Activated naive CD4-positive, alpha-beta T cell treated with Interleukin-2 at 50 U/mL for 16 hours (primary cell): ENCODE measurements at places on chromosomes 4 and X.
A peak's percentile ranks its signal among the peaks of the same experiment; 100 is the strongest.

DNA sequence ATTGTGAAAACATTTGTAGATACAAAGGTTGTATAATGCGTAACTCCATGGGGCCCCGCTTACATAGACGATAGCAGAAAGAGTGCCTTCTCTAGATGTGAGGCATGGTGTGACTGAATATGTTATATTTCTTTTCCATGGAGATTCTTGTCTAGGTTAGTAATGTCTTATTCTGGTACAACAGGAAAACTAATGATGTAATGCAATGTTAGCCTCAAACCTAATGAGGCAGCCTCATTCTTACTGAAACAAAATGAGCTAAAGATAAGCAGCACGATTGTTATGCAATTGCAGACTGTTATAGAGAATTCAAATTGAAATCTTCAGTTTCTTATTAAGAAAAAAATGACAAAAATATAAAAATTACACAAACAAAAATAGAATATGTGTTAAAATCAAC, 171.1 kb upstream of the ANKRD50 start:
- no peak for DNase-seq

GRCh38 chrX:9458516-9459078, 6.3 kb upstream of the TBL1X start:
- DNase-seq, result no peak

DNA sequence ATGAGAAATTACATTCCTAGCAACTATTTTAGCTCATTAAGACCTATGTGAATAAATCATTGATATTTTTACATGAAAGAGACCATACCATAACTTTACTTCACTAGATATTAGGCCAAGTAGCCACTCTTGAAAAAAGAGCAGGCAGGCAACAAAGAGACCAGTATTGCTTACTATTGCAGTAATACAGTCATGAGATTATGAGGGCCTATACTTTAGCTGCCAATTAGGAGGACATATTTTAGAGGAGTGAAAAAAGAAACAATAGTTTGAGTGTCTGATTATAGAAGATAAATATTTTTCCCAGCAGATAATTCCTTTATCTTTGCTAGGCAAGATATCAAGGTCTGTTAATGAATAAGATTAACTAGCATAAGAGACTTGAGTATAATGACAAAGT, 739.0 kb downstream of the GRID2 start:
- DNase-seq, result no peak

GRCh38 chrX:9677098-9677739, 88.4 kb downstream of the GPR143 start:
- peak; percentile 31 for DNase-seq

DNA sequence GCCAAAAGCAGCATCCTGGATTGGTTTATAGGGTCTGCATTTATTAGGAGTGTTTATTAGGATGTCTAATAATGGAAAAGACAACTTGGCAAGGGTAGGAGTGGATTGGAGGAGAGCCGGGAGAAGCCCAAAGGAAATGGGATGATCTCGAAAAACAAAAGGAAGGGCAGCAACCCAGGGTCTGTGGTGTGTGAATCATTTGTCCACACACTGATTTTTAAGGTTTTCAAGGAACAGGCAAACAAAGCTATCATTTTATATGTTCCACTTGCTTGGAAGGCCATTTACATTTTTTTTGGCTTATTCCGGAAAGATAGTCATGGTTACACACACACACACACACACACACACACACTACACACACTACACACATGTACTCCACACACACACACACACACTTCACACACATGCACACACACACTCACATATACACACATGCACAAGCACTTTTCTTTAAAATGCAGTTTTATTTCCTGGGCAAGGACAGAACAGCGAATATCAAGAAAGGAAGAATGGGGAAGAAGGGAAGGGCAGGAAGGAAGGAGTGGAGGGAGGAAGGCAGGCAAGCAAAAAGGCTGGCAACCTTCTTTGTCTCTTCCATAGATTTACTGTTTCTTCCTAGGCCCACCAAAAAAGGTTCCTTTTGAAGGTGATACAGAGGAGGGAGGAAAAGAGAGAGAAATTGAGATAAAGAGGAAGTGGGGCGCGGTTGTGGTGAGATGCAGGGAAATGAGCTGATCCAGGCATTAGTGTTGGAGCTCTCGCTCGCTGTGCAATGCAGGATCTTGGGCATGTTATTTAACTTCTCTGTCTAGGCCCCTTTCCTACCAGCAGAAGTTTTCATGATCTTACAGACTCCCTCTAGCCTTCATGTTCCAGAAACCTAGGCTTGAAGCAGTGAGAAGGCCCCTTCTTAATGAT, 88.6 kb upstream of the MAML3 start:
- DNase-seq, result no peak

DNA sequence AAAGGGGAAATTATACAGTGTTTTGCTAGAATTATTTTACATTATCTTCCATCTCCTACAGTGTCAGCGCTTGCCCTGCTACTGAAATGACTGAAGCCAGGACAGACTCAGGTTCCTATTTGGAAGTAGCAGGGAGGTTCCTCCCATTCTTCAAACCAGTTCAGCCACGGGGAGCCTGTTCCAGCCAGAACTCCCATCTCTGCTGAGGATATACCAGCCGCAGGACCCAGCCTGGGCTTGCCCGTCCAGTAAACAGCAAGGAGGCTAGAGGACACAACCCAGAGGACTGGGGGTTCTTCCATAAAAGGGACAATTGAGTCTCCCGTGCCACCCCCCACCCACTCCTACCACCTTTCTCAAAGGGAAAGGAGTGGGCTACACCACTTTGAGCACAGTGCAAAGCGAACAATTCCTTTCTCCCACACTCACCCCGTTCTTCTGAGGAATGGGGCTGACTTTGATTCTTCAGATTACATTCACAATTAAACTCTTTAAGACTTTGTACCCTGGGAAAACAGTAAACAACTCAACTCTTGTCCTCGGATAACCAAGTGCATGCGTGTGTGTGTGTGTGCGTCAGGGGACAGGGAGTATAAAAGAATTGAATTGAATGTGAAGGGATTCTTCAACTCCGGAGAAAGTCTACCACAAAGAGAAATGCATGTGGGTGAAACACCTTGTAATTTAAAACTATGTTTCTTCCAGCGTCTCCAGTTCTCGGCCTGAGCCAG, 31.0 kb upstream of the PPARGC1A start:
- no peak for DNase-seq

GRCh38 chrX:11059933-11060332, 51.2 kb upstream of the HCCS start:
- no peak for DNase-seq
